Posterior vena cava (tissue), 2 donors: ENCODE measurements at places on chromosomes 4 and X. TPM values are rescaled to one million over a fixed set of nuclear protein-coding genes. Genes with fewer than 3 reads are reported as not detected.

AIMP1 gene
- total RNA-seq, result 45.8 TPM

TMEM255A gene
- 6.3 TPM for total RNA-seq

IL21 gene
- not detected for total RNA-seq

RGN gene
- total RNA-seq, result 8.4 TPM

CCDC158 gene
- total RNA-seq, result 2.0 TPM

SUPT20HL2 gene
- 0.76 TPM for total RNA-seq

CHRDL1 gene
- 107 TPM for total RNA-seq

SSX1 gene
- not detected for total RNA-seq

CT55 gene
- not detected for total RNA-seq

TEC gene
- total RNA-seq, result 3.2 TPM

RNF175 gene
- total RNA-seq, result 0.52 TPM

MAB21L2 gene
- total RNA-seq, result not detected

RTL5 gene
- total RNA-seq, result 10.7 TPM

PDCL2 gene
- not detected for total RNA-seq

ITGB1BP2 gene
- total RNA-seq, result 9.3 TPM

LRRC66 gene
- 0.71 TPM for total RNA-seq

SPANXB1 gene
- total RNA-seq, result not detected

DCAF4L1 gene
- total RNA-seq, result 0.28 TPM

RTL9 gene
- total RNA-seq, result 0.28 TPM

CDKL2 gene
- total RNA-seq, result 0.71 TPM

TKTL2 gene
- not detected for total RNA-seq

FAM47E gene
- 1.4 TPM for total RNA-seq

TRMT10A gene
- total RNA-seq, result 3.0 TPM

NALF2 gene
- total RNA-seq, result 0.48 TPM

CXCR3 gene
- 0.14 TPM for total RNA-seq

UGT2A3 gene
- total RNA-seq, result not detected

CDS1 gene
- total RNA-seq, result 0.65 TPM

FAT4 gene
- total RNA-seq, result 22.8 TPM

TEX11 gene
- not detected for total RNA-seq

DIPK2B gene
- total RNA-seq, result 32.2 TPM

PROM1 gene
- total RNA-seq, result not detected

ZCCHC18 gene
- total RNA-seq, result 2.0 TPM

TRIM75 gene
- not detected for total RNA-seq

SMIM14 gene
- 98.0 TPM for total RNA-seq

DCAF12L1 gene
- 0.29 TPM for total RNA-seq

SMIM31 gene
- total RNA-seq, result not detected

SHOX gene
- total RNA-seq, result not detected

THOC2 gene
- total RNA-seq, result 60.8 TPM

ZNF595 gene
- 19.9 TPM for total RNA-seq

MSANTD1 gene
- 1.1 TPM for total RNA-seq

GRIA3 gene
- 15.2 TPM for total RNA-seq

FAM9B gene
- total RNA-seq, result not detected

VCX gene
- not detected for total RNA-seq

F11 gene
- total RNA-seq, result 0.74 TPM

SMR3B gene
- not detected for total RNA-seq

MAOA gene
- total RNA-seq, result 57.3 TPM

NUDT10 gene
- 1.9 TPM for total RNA-seq

ANXA5 gene
- total RNA-seq, result 346 TPM

TLR10 gene
- 0.38 TPM for total RNA-seq

AREG gene
- total RNA-seq, result 2.9 TPM

G3BP2 gene
- total RNA-seq, result 76.7 TPM

CXorf65 gene
- not detected for total RNA-seq

MAGEC2 gene
- total RNA-seq, result not detected

GPR173 gene
- total RNA-seq, result 3.7 TPM

IL3RA gene
- 5.6 TPM for total RNA-seq

PDZD4 gene
- total RNA-seq, result 21.0 TPM

KLF8 gene
- 20.5 TPM for total RNA-seq

TCEAL7 gene
- total RNA-seq, result 7.5 TPM
